ENCODE measurements at places on chromosomes 7 and 10.

DNA sequence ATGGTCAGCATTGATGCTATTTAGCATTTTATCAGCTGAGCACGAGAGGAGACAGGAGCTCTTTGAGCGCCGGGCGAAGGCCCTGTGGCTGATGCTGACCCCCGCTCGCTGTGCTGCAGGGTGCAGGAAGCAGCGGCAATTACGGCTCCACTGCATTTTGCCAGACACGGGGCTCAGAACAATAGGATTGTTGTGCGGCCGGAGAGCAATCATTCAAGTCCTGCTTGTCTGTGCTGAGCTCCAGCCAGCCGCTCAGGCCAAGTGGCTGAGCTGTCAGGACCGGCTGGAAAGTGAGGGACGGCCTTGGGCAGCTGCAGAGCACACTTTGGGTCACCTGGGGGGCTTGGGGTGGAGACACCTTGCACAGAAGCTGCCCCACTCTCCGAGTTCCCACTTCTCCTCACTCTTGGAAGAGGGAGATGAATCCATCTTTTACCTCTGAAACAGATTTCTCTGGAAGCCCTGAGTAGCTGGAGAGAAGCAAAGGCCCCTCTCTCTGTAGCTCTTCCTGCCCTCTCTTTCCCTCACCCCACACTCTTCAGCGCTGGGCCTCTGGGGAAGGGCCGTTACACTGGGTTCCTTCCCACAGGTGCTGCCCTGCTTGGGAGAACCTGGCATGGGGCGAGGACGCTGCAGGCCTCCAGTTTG is 17.3 kb upstream of the ADARB2 start:
- no peak for DNase-seq

GRCh38 chr7:158443688-158444483 is 143.7 kb downstream of the PTPRN2 start:
- DNase-seq = no peak

GRCh38 chr10:625333-625696 is 64.2 kb downstream of the DIP2C start:
- DNase-seq = no peak

DNA sequence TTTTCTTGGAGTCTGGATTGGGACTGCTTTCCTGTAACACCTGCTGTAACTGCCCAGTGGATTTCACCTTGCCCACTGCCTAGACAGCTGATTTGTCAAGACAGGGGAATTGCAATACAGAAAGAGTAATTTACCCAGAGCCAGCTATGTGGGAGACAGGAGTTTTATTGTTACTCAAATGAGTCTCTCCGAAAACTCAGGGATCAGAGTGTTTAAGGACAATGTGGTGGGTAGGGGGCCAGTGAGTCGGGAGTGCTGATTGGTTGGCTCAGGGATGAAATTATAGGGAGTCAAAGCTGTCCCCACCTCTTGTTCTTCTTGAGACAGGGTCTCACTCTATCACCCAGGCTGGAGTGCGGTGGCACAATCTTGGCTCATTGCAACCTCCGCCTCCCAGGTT is 25.2 kb upstream of the BNIP3 start:
- no peak for DNase-seq

- DNase-seq = no peak
These were observed 75.5 kb upstream of the TRIL start for GRCh38 chr7:29033584-29033983.

DNA sequence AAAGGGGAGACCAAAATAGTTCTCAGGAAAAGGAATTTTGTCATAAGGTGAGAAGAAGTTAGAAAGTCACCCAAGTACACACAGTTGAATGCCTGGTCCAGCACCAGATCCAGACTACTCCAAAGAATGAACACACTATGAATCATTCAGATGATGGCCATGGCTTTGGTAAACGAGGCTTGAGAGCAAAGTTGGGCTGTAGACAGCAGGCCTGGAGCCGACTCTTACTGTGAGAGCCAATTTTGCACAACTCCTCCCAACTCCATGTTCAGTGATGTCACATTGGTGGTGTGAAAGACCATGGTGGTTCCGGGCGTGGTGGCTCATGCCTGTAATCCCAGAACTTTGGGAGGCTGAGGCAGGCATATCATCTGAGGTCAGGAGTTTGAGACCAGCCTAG is 131.6 kb downstream of the PKD1L1 start:
- no peak for DNase-seq

DNA sequence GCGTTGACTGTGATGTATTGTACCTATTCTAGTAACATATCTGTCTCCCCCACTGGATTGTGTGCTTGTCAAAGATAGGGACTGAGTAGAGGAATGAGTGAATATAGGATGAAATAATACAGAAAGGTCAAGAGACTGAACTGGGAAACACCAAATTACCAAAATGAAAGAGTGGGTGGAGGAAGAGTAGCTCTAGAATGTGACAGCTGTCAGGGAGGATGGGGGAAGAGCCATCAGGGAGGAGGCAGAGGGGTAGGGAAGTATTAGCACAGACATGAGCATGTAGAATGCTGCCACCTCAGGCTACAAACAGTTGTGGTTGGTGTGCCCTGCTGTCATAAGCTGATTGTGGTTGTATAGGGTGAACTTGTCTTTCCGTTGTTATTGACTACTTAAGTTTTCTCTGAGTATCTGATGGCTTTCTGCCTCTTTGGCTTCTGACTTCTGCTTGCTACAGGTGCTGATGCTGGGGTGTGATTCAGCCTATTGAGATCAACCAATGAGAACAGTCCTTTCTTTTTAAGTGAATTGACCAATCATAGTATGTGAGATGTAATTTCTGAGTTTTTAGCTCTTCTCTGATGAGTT is 5.6 kb downstream of the CCSER2 start:
- DNase-seq = peak; percentile 72

DNA sequence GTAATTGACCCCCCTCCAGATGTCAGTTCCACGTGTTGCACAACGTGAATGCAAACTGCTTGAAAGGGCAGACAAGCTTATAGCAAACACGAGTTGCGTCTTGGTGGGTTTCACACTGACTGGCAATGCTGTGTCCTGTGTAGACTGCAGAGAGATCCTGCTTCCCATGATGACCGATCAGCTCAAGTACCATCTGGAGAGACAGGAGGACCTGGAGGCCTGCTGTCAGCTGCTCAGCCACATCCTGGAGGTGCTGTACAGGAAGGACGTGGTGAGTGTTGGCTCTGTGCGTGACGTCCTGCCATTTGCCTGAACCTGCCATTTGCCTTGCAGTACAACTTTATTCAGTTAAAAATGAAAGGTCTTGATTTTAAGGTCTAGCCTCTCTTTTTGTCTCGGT is 71.1 kb downstream of the INSYN2A start:
- no peak for DNase-seq

GRCh38 chr7:92340016-92340415 is 94.2 kb downstream of the ANKIB1 start:
- no peak for DNase-seq

GRCh38 chr10:133388236-133388972 is 5.6 kb upstream of the MTG1 start:
- no peak for DNase-seq

GRCh38 chr10:69867699-69868558 is 66.2 kb downstream of the COL13A1 start:
- DNase-seq = no peak

GRCh38 chr7:123772652-123773051 is 23.8 kb upstream of the WASL start:
- DNase-seq = no peak

GRCh38 chr7:122040147-122040546 is 103.9 kb downstream of the AASS start:
- DNase-seq = no peak

DNA sequence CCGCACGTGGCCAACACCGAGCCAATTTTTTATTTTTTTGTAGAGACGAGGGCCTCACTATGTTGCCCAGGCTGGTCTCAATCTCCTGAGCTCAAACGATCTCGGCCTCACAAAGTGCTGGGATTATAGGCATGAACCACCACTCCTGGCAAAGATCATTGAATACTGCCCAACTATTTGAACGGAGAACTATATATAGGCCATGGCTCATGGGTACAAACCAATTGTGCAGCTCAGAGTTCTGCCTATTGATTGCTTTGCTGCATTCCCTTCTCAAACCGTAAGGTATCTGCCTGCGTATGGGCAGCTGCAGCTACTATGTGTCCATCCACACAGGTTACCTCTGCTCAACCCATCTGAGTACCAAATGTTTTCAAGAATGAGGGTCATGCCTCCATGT is 9.7 kb upstream of the SLC25A16 start:
- DNase-seq = no peak

GRCh38 chr10:7035126-7035761 is 375.6 kb downstream of the SFMBT2 start:
- DNase-seq = peak; percentile 54

- no peak for DNase-seq
These were observed 261.0 kb downstream of the STK31 start for GRCh38 chr7:23971031-23971430.

GRCh38 chr7:141519623-141520022 is 31.6 kb upstream of the AGK start:
- no peak for DNase-seq

DNA sequence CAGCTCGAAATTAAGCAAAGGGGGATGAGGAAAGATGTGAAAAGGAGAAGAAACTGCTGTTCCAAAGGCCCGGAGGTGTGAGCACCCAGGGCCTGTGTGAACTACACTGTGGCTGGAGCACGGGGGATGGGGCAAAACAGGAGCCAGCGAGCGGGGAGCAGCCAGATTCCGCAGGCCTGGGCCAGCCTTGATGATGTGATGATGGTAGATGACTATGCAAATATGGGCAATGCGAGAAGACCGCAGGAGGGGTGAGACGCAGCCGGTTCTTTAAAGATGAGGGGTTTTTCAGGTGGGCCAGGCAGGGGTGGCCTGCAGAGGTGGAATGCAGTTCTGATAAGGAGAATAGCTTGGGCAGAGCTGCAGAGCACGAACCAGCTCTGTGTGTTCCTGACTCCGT is 61.5 kb downstream of the LANCL2 start:
- DNase-seq = no peak

GRCh38 chr7:1090686-1091643 is 3.1 kb downstream of the GPER1 start:
- DNase-seq = no peak

GRCh38 chr7:47384755-47385535 is 197.0 kb downstream of the TNS3 start:
- DNase-seq = no peak

GRCh38 chr7:18153183-18153748 is 125.6 kb upstream of the PRPS1L1 start:
- DNase-seq = no peak

DNA sequence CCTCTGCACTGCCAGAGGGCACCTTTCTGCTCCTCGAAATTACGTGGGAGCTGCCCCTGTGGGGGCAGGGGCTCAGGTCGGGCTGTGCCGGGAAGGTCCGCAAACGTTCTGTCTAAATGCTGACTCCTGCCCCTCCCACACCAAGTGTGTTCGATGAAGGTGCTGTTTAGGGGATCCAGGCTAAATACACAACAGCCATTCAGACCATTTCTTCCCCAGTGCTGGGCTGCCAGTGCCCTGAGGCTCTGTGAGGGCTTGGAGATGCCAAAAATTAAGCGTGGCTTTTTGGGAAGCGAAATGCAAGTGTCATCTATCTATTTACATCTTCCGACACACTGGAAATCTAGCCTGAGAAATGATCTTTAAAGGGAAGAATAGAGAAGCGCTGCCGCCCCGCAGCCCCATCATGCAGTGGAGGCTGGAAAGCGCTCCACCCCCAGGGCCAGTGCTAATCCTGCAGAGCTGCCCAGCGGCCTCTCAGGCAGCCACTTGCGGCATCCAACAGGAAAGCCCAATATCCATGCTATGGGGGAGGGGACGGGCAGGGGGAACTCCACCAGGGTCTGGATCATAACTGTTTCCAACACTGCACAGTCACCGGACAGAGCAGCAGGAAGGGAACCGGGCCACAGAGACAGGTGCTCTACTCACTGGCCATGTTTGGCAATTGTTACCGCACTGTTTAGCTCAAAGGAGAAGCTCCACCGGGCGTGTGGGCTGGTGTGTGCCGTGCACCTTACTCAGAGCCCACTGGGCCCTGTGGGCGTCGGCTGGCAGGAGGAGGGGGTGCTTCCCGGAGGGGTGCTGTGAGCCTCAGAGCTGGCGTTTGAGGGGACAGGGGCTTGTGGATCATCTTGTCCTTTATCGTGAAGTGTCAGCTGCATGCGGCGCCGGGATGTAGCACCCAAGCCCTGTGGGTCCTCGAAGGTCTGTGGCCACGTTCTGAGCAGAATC is 205.5 kb downstream of the DNAJB6 start:
- no peak for DNase-seq

DNA sequence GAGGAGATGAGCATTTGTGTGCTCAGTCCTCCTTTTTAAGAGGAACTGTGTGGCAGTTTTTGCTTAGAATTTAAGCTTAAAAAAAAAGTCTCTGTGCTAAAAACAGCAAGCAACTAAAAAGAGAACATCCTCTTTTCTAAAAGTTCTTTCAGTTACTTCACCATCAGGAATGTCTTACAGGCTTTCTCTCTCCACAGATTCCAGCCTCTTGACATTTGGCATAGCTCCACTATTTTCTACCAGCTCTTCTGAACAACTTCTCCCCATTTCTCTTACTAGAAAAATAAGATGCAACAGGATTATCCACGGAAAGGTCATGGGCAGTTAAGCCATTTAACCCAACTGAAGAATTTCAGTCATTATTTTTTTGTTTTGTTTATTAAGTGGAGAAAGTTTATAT is 13.2 kb downstream of the PCLO start:
- no peak for DNase-seq

GRCh38 chr7:70894799-70895198 is 237.1 kb upstream of the GALNT17 start:
- no peak for DNase-seq

- peak; percentile 45 for DNase-seq
These were observed 92.6 kb downstream of the SPAG6 start for GRCh38 chr10:22437620-22438588.

GRCh38 chr7:37000511-37000910 is 276.2 kb upstream of the AOAH start:
- no peak for DNase-seq

GRCh38 chr10:60031664-60032063 is 125.3 kb upstream of the CCDC6 start:
- no peak for DNase-seq

DNA sequence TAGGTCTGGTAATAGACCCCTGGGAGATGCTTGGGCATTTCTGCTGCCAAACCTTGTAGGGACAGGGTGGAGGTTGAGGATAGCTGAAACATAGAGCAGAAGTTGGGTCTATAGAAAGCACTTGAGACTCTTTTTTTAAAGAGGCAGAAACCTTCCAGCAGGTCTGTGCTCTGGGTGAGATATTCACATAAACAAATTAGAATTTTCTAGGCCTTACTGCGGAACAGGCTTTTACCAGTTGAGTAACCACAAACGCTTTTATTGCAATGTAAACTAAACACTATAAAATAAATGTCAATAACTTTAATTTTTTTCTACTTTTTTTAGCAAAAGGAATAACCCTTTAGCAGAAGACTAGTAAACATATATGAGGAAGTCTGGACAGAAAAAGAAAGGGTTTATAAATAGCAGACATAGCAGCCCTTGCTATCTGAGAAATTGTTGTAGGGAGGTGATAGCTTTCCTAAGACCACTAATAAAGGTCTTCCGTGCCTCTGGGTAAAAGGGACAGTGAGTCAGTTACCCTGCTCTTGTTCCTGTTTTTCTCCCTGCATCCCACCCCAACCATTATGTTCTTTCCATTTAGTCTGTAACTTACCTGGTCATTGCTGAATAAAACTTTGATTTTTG is 38.7 kb downstream of the CACNB2 start:
- DNase-seq = no peak
